ENCODE measurements at places on chromosomes 11 and 22. TPM values are rescaled to one million over a fixed set of nuclear protein-coding genes. Genes with fewer than 3 reads are reported as not detected.

- H3K36me3 ChIP-seq = no peaks in the 10 kb centered on the region
- no peak overlapping the region for H3K4me3 ChIP-seq
- H3K27ac ChIP-seq = no peak overlapping the region
- no peak for DNase-seq
- H3K27me3 ChIP-seq = no peaks in the 10 kb centered on the region
- H3K4me1 ChIP-seq = peaks cover 50% of the 10 kb centered on the region
Observed at GRCh38 chr22:39177456-39177775, 24.9 kb upstream of the CBX7 start.

DNA sequence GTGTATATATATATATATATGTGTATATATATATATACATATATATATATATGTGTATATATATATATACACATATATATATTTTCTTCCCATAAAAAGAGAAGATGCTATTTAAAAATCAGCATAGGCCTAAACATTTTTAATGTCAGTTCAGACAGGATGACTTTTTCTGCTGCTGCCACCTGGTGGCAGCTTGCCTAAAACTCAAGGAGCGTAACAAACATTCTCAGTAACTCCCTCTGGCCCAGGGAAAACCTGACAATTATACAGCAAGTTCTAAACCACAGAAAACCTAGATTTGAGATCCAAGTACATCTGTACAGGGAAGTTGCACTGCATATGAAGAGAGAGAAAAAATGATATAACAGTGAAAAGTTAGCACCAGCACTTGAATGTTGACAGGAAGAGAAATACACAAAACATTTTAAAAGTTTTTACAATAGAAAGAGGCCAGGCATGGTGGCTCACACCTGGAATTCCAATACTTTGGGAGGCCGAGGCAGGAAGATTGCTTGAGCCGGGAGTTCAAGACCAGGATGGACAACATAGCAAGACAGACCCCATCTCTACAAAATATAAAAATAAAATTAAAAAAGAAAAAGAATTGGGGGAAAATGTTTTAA lies 16.6 kb downstream of the OR8A1 start:
- no peaks in the 10 kb centered on the region for H3K36me3 ChIP-seq
- no peaks in the 10 kb centered on the region for H3K4me1 ChIP-seq
- peak; percentile 22 for DNase-seq
- H3K27ac ChIP-seq = no peak overlapping the region
- no peak overlapping the region for H3K4me3 ChIP-seq

GRCh38 chr11:86676533-86677154 lies 4.2 kb upstream of the ME3 start:
- no peaks in the 10 kb centered on the region for H3K36me3 ChIP-seq
- no peaks in the 10 kb centered on the region for H3K27me3 ChIP-seq
- no peak overlapping the region for H3K4me3 ChIP-seq
- no peak for DNase-seq

NAGA gene
- total RNA-seq = 12.7 TPM

GRCh38 chr11:26841818-26842473 lies 120.1 kb upstream of the SLC5A12 start:
- no peak for DNase-seq
- H3K36me3 ChIP-seq = no peaks in the 10 kb centered on the region
- no peaks in the 10 kb centered on the region for H3K4me1 ChIP-seq
- no peak overlapping the region for H3K4me3 ChIP-seq
- no peaks in the 10 kb centered on the region for H3K27me3 ChIP-seq

SULT4A1 gene
- not detected for total RNA-seq

DNA sequence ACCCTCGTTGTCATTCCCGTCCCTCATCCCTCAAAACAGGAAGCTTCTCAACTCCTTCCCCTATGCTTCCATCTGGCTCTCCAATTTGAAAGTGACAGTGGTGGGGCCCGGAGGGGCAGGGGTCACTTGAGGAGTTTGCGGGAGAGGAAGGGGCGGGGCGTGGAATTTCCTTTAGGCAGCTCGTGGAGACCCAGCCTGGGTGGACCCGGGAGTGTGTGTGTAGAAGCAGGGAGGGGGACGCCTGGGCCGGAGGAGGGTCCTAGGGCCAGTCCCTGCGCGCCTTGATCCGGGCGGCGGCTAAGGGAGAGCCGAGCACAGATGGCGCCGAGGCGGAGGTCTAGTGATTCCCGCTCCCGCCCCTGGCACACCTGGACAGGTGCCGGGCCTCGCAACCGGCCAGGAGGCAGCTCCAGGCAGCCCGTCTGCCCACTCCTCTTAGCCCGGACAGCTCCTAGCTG lies 7.8 kb upstream of the PAX6 start:
- DNase-seq = no peak
- no peak overlapping the region for H3K4me3 ChIP-seq
- H3K36me3 ChIP-seq = no peaks in the 10 kb centered on the region

NNMT gene
- total RNA-seq = not detected

DNA sequence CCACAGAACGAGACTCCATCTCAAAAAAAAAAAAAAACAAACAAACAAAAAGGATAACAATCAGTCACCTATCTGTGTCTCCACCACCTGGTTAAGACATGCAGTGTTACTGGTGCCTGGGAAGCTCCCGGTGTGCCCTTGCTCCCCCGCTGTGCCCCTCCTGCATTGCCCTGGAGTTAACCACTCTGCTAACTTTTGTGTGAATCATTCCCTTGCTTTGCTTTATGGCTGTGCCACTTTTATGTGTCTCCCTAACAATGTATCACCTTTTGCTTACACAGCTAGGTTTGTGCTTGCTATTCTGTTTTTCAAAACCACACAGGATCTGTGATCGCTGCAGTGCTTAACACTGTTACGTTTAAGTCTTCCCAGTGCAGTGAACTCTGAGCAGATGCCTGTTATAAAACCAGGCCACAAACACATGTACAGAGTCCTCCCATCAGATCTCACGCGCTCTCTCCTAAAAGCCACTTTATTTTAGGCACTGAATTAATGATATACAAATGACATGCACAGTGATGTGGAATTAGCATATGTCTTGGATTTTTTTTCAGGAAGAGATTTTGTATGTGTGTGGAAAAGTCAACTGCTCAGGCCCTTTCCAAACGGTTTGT lies 69.9 kb downstream of the BUD13 start:
- H3K27ac ChIP-seq = no peak overlapping the region
- peaks cover 2% of the 10 kb centered on the region for H3K27me3 ChIP-seq
- no peak overlapping the region for H3K4me3 ChIP-seq
- H3K36me3 ChIP-seq = no peaks in the 10 kb centered on the region

GRCh38 chr11:110907629-110908028 lies 195.4 kb upstream of the ARHGAP20 start:
- H3K27me3 ChIP-seq = no peaks in the 10 kb centered on the region
- peak; percentile 82 for DNase-seq
- no peak overlapping the region for H3K27ac ChIP-seq
- peaks cover 9% of the 10 kb centered on the region for H3K4me1 ChIP-seq
- no peaks in the 10 kb centered on the region for H3K36me3 ChIP-seq
- peak overlapping the region; percentile 8 for H3K4me3 ChIP-seq

Data from CD4-positive, CD25-positive, alpha-beta regulatory T cell (primary cell).